ENCODE measurements at places on chromosomes 5 and 9. TPM values are rescaled to one million over a fixed set of nuclear protein-coding genes. Genes with fewer than 3 reads are reported as not detected.

- no peak for DNase-seq
These were observed 99.2 kb upstream of the SPATA31C2 start for GRCh38 chr9:88237479-88237961.

DNA sequence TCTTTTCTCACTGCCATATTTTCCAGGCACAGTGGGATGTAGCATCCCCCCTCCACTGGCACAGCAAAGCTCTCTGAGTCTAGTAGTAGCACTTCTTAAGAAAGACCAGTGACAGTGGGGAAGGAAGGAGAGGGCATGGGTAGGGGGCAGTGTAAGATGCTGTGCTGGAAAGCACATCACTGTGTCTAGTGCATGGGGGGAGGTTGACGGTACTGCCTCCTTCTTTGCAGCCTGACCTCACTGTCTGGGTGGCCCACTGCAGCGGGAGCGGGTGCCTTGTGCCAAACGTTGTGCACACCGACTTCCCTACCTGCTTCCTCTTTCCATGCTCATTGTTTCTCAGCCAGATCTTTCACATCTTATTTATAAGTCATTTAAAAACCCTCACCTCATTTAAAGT, 91.8 kb downstream of the PDE8B start:
- no peak for DNase-seq

DNA sequence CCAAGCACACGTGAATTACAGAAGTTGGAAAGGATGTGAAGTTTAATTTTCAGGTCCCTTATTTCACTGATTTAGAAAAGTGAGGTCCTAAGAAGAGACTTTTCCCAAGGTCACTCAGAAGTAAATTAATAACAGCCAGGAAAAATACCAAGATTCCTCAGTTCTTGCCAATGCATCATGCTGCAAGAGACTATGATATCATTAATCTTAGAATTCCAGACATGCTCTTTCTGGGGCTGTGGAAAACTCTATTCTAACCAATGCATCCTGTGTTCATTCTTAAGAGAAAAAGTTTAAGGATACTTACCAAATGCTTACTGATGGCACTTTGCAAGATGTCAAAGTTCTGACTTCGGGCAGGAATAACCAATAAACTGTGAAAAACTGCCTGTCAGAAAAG, 42.8 kb downstream of the TEX10 start:
- DNase-seq: no peak

DNA sequence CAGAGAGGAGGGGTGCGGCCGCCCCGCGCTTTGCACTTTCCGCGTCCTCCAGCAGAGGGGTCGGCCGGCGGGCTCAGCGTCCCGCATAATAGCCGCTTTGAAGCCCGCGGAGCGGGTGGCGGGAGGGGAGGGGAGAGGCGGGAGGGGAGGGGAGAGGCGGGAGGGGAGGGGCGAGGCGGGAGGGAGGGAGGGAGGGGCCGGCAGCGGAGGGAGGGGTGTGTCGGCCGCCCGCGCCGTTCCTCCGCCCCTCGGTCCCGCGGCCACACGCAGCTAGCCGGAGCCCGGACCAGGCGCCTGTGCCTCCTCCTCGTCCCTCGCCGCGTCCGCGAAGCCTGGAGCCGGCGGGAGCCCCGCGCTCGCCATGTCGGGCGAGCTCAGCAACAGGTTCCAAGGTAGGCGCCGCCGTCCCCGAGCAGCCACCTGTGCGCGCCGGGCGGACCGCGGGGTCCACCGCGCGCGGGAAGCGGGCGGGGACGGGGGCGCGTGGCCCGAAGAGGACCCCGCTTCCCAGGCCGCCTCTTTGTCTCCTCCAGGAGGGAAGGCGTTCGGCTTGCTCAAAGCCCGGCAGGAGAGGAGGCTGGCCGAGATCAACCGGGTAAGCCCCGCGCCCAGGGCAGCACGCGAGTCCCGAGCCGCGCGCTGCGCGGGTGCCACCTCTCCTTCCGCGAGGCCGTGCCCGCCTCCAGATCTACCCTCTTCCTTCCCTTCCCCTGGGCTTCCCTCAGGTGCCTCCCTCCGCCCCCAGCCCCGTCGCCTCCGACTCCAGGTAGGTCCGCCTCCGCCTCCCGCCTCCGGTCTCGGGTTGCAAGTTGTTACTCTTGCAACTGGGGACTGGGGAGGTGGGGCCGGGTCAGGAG, at the start of gene AIF1L:
TSS of gene AIF1L (plus strand) at position 263 of the 857 bp plus-strand sequence. CDS start at position 362, 99 bp downstream.
- DNase-seq: no peak

DNA sequence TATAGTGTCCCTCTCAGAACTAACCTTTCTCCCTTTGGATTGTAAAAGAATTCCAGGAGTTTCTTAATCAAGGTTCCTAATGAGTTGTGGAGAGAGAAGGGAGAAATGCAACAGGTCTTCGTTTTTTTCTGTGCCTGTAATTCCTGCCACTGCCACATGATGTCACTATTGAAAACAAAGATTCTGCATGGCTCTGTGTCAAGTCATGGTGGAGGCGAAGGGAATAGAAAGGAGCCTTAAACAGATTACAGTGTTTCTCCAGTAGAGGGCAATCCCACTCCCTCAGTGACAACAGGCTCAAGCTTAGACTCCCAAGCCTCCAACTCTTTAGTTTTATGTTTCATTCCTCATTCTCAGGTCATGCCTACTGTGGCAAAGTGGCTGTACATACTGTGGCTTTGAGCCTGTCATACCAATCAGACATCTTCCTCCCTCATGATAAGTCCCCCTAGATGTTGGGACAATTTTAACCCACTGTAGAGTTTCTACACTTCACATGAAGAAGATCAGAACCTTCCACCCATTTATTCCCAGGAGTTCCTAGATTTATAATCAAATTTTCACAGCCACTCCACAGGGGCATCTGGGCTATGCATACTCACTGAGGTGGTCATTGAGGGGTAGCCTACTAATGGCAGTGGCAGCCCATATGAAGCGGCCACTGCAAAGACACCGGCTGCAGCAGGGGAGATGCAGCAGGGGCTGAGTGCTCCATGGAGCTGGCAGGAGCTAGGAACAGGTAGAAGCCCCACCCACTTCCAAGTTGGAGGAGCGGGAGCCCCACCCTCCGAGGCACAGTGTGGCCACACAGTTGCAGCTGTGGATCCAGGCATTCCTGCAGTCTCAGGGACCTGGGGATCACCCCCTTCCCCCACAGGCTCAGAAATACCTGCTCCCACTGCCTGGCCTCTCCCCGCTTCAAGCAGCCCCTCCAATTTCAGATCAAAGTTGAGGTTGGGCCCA, 97.4 kb upstream of the TRIM32 start:
- no peak for DNase-seq

GRCh38 chr5:14896131-14896530, 24.6 kb upstream of the ANKH start:
- DNase-seq: no peak

DNA sequence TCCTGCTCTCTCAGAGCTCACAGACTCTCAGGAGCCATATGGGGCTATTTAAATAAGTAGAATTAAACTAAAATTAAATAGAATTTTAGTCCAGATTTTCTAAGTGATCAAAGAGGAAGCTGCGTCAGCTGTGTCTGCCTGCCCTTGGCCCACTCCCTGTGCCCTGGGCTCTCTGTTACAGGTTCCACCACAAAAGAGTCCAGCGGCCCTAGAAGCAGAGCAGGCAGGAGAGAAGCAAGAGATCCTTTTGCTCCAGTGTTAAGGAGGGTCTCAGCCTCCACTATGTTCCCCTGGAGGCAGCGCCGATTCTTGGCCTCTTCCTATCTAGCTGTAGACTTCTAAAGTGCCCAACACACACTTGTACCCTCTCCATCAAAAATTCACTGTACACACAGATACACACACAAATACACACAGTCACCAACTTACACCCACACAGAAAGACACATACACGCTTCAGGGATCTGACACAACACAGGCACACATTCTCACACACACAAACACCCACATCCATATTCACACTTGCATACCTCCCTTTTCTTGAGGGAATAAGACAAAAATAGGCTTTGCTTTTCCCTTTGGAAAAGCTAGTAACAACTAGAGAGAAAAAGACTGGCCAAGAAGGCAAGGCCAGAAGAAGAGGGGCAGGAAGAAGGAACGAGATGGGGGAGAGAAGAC, 5.5 kb upstream of the TNIP1 start:
- no peak for DNase-seq

GFI1B gene
- total RNA-seq: not detected

GRCh38 chr9:4984171-4984620, 876 bp upstream of the JAK2 start:
- DNase-seq: no peak

HMMR gene
- total RNA-seq: 7.1 TPM

GRCh38 chr5:65769539-65769938, 47.5 kb downstream of the NLN start:
- DNase-seq: peak; percentile 56

PCDHGA7 gene
- 2.2 TPM for total RNA-seq

DNA sequence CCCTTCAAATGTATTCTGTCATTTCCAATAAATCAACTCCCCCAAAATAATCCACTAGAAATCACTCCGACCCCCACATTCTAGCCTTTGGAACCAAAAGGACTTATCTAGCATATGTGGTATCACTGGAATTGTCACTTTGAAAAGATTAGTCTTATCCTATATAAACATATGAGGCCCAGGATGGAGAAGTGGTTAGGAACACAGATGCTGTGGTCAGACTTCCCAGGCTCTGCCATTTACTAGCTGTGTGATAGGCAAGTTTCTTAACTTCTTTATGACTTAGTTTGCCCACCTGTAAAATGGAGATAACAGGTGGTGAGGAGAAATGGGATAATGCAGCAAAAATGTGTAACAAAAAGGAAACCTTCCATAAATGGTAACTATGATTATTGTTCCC, 62.0 kb upstream of the GLRX start:
- DNase-seq: no peak

HTR4 gene
- total RNA-seq: not detected

DNA sequence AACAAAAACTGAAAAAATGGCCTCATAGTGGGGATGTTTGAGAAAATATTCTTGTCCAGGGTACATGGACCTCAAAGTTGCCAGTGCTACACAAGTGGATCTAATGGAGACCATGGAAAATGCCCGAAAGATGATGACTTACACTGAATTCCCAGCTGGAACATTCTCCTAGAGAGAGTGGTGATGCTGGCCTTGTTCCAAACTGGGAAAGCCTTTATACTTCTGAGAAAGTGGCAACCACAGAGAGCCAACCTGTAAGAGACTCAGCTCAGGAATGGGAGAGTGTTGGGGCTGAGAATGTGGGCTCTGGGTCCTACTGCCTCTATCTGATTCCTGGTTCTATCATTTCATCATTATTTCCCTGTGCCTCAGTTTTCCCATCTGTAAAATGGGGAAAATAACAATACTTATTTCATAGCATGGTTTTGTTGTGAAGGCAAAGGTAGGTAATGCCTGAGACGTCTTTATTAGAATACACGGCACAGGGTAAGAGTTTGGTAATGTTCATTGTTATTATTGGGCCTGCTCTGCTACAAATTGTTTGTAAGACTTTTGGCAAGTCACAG, 229.0 kb upstream of the PANK3 start:
- no peak for DNase-seq
